Daoy (cell line): ENCODE measurements at places on chromosomes 3 and 15. TPM values are rescaled to one million over a fixed set of nuclear protein-coding genes. Genes with fewer than 3 reads are reported as not detected.
A peak's percentile ranks its signal among the peaks of the same experiment; 100 is the strongest.

NUP210 gene
- 8.9 and 9.2 TPM in 2 replicates for total RNA-seq

SAMD7 gene
- not detected in 2 replicates for total RNA-seq

ZNF385D gene
- total RNA-seq, result not detected in 2 replicates

GRK7 gene
- not detected in 2 replicates for total RNA-seq

- DNase-seq, result no peak
These were observed 19.2 kb downstream of the LIMD1 start for GRCh38 chr3:45613791-45614190.

- no peak for DNase-seq
These were observed 14.3 kb downstream of the KLHL6 start for GRCh38 chr3:183541235-183541655.

- DNase-seq, result no peak
These were observed 220.3 kb upstream of the STT3B start for GRCh38 chr3:31312400-31312799.

DNA sequence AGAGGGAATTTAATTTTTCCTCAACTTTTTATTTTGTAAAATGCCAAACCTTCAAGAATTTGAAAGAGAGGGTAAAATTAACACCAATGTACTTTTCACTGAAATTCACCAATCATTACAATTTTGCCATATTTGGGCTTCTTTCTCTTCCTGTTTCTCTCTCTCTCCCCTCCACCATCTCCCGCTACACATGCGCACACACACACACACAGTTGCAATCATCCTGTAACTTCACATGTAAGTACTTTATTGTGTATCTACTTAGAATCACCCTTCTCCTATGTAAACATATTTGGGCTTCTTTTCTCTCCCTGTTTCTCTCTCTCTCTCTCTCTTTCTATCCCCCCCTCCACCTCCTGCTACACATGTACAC lies 7.4 kb downstream of the ARL14 start:
- DNase-seq, result no peak

- DNase-seq, result peak; percentile 81
These were observed 26.2 kb downstream of the RBPMS2 start for GRCh38 chr15:64749167-64749566.
